ENCODE measurements at places on chromosomes 1 and 21. TPM values are rescaled to one million over a fixed set of nuclear protein-coding genes. Genes with fewer than 3 reads are reported as not detected.
A peak's percentile ranks its signal among the peaks of the same experiment; 100 is the strongest.

Gene CA6
- total RNA-seq, result not detected

Gene MKNK1
- 34.7 TPM for total RNA-seq

Gene PDZK1IP1
- total RNA-seq, result 69.4 TPM

DNA sequence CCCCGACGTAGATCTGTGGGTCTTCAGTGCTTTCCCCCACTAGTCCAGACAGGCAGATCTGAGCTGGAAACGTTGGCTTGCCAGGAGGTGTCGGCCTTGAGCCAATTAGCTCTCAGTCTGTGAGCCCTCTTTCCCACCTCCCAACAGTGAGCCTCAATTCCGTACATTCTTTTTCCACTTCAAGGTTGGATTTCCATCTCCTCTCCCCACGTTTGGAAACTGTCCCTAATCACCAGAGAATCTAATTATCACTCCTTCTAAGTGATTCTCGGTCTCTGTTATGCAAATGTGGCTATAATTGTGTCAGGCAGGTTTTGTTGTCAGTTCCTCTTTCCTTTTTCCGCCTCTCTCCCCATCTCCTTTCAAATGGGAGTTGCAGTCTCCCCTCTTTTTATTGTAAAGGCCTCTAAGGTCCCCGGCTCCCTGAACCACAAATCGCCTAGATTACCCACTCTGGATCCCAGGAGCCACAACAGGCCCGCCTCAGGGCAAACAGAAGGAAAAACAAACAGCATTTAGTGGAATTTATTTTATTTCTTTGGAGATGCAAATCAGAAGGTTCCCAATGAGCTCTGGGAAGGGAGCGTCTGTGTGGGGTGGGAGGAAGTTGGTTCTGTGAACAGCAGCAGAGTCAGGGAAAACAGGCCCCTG, 29.4 kb upstream of the LRRN2 start:
- H3K4me1 ChIP-seq, result no peaks in the 10 kb centered on the region
- H3K4me3 ChIP-seq, result no peak overlapping the region
- no peaks in the 10 kb centered on the region for H3K36me3 ChIP-seq

GRCh38 chr1:39310691-39311090, 106.2 kb downstream of the MACF1 start:
- peaks cover 9% of the 10 kb centered on the region for H3K36me3 ChIP-seq
- H3K4me1 ChIP-seq, result no peaks in the 10 kb centered on the region
- H3K27ac ChIP-seq, result no peak overlapping the region
- no peak overlapping the region for H3K4me3 ChIP-seq
- H3K27me3 ChIP-seq, result no peaks in the 10 kb centered on the region

GRCh38 chr21:46269466-46269865, 15.9 kb downstream of the MCM3AP start:
- peaks cover 27% of the 10 kb centered on the region for H3K36me3 ChIP-seq
- H3K27me3 ChIP-seq, result no peaks in the 10 kb centered on the region
- no peak for DNase-seq
- no peak overlapping the region for H3K4me3 ChIP-seq

GRCh38 chr21:28885853-28886177, 106.9 kb downstream of the LTN1 start:
- H3K27ac ChIP-seq, result peak overlapping the region; percentile 93
- no peaks in the 10 kb centered on the region for H3K36me3 ChIP-seq
- no peak overlapping the region for H3K4me3 ChIP-seq
- H3K27me3 ChIP-seq, result no peaks in the 10 kb centered on the region
- no peak for DNase-seq

- H3K4me3 ChIP-seq, result no peak overlapping the region
- H3K4me1 ChIP-seq, result peaks cover under 1% of the 10 kb centered on the region
- DNase-seq, result no peak
- no peak overlapping the region for H3K27ac ChIP-seq
Measured at GRCh38 chr1:19205845-19206244, 4.2 kb downstream of the UBR4 start.

DNA sequence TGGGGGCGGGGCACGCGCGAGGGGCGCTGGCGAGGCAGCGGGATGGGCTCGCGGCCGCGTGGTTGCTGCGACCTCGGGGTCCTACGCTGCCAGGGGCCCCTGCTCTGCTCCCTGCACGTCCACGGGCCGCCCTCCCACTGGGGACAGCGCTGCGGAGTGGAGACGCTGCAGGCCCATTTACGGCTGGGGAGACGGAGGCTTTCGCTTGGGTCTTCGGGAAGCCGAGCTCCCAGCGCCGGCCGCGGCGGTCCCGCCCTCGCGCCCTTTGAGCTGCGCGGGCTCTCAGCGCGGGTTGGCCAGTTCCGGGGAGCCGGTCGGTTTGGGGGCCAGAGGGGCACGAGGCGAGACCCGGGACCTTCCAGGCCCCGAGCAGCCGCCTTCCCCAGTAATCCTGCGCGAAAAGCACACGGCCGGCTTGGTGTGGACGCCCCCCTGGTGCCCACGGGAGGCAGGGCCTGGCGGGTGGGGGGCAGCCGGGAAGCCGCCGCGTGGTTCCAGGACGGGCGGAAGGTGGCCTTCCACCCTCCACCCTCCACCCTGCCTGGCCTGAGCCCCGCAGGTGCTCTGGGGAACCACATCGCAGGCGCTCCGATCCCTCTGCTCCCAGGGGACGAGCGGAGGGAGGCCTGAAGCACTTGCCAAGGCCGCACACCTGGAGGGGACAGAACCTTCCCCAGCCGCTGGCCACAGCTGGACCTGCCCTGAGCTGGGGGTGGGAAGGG, 570 bp upstream of the PEX10 start:
- H3K4me3 ChIP-seq, result peak overlapping the region; percentile 86
- peaks cover 17% of the 10 kb centered on the region for H3K4me1 ChIP-seq
- H3K27ac ChIP-seq, result peak overlapping the region; percentile 94

- no peak overlapping the region for H3K27ac ChIP-seq
- no peak for DNase-seq
- H3K4me3 ChIP-seq, result no peak overlapping the region
- peaks cover 5% of the 10 kb centered on the region for H3K4me1 ChIP-seq
- H3K27me3 ChIP-seq, result no peaks in the 10 kb centered on the region
Measured at GRCh38 chr1:54931275-54931840, 44.4 kb upstream of the DHCR24 start.

GRCh38 chr1:31787261-31787660, 23.1 kb upstream of the ADGRB2 start:
- no peaks in the 10 kb centered on the region for H3K4me1 ChIP-seq
- no peak overlapping the region for H3K4me3 ChIP-seq
- DNase-seq, result no peak

- no peaks in the 10 kb centered on the region for H3K27me3 ChIP-seq
- no peaks in the 10 kb centered on the region for H3K4me1 ChIP-seq
- H3K36me3 ChIP-seq, result no peaks in the 10 kb centered on the region
- no peak overlapping the region for H3K4me3 ChIP-seq
- H3K27ac ChIP-seq, result no peak overlapping the region
Measured at GRCh38 chr1:118659646-118660045, 328.5 kb downstream of the TBX15 start.

DNA sequence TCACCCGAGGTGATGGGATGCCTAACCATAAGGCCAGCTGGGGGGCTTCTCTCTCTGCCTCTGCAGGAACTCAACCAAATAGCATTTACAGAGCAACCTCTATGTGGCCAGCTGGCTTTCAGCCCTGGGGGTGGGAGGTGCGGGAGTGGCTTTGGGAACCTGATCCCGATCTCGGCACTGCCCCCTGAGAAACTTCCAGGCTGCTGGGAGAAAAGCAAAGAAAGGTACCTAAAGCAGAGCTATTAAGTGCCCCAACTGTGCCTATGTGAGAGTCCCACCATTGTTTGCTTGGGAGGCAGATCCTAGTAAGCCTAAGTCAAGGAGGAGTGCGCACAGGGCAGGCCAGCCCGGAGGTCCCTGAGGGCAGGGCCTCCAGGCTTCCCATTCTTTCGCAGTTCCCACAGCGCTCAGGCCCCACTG, 7.0 kb downstream of the KRTCAP2 start:
- no peaks in the 10 kb centered on the region for H3K27me3 ChIP-seq
- peak overlapping the region; percentile 50 for H3K4me3 ChIP-seq
- no peaks in the 10 kb centered on the region for H3K36me3 ChIP-seq
- H3K27ac ChIP-seq, result peak overlapping the region; percentile 21
- DNase-seq, result no peak

- H3K36me3 ChIP-seq, result no peaks in the 10 kb centered on the region
- H3K4me3 ChIP-seq, result no peak overlapping the region
- peaks cover 2% of the 10 kb centered on the region for H3K4me1 ChIP-seq
- DNase-seq, result peak; percentile 54
Measured at GRCh38 chr1:55718758-55719671, 503.9 kb upstream of the USP24 start.

DNA sequence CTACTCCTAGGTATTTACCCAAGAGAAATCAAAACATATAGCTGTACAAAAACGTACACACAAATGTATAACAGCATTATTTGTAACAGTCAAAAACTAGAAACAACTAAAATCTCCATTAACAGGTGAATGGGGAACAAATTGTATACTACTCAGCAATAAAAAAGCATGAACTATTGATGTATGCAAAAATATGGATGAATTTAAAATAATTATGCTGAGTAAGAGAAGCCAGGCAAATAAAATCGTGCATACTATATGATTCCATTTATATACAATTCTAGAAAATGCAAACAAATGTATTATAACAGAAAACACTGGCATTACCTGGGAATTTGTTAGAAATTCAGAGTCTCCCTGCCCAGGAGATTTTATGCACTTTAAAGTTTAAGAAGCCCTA, 150.1 kb downstream of the GDAP2 start:
- H3K4me1 ChIP-seq, result no peaks in the 10 kb centered on the region
- H3K4me3 ChIP-seq, result no peak overlapping the region
- no peaks in the 10 kb centered on the region for H3K36me3 ChIP-seq
- no peaks in the 10 kb centered on the region for H3K27me3 ChIP-seq
- no peak for DNase-seq

- H3K4me3 ChIP-seq, result no peak overlapping the region
- H3K36me3 ChIP-seq, result no peaks in the 10 kb centered on the region
- H3K27ac ChIP-seq, result no peak overlapping the region
- H3K27me3 ChIP-seq, result peaks cover 2% of the 10 kb centered on the region
- H3K4me1 ChIP-seq, result no peaks in the 10 kb centered on the region
Measured at GRCh38 chr1:91427741-91428140, 23.1 kb upstream of the HFM1 start.

DNA sequence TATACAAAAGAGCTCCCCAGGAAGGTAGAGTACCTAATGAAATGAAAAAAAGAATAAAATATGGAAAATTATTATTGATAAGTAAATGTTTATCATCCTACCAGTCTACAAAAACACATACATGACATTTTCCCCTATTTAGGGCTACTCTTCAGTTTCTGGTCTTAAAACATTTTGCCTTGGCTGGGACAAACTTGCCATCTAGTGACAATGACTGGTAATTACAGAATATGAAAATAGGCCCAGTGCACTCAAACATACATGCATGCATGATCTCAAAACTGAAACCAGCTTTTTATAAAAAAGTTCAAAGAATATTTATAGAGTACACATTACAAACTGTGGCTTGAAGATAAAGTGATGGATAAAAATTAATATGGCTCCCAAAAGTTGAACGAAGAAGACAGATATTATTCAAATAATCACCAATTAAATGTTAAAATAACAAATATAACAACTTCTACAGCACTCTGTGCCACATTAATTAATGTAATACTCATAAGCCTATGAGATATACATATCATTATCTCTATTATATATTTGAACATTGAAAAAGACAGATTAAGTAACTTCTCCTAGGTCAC, 10.5 kb upstream of the RNPC3 start:
- H3K36me3 ChIP-seq, result no peaks in the 10 kb centered on the region
- no peak overlapping the region for H3K4me3 ChIP-seq
- no peaks in the 10 kb centered on the region for H3K27me3 ChIP-seq
- no peak overlapping the region for H3K27ac ChIP-seq
- no peak for DNase-seq
- H3K4me1 ChIP-seq, result no peaks in the 10 kb centered on the region

DNA sequence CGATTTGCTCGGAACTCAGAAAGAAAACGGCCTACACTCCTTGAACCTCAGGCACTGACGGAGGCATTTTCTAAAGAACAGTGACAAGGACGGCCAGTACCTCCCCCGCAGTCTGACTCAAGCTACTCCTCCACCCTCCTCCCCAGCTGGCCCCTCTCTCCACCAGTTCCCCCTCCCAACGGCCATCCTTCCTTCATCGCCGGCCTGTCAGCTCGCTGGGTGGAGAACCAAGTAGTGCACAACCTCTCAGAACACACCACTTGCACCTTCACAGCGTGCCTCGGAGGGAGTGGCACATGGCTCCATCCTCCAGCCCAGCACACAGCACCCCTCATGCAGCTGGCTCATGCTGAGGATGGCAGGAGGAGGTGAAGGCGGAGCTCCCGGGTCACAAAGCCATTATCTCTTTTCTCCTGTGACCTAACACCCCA, 58.8 kb downstream of the TOR1AIP2 start:
- no peak overlapping the region for H3K4me3 ChIP-seq
- no peaks in the 10 kb centered on the region for H3K27me3 ChIP-seq
- H3K36me3 ChIP-seq, result no peaks in the 10 kb centered on the region
- no peak for DNase-seq
- H3K4me1 ChIP-seq, result no peaks in the 10 kb centered on the region

DNA sequence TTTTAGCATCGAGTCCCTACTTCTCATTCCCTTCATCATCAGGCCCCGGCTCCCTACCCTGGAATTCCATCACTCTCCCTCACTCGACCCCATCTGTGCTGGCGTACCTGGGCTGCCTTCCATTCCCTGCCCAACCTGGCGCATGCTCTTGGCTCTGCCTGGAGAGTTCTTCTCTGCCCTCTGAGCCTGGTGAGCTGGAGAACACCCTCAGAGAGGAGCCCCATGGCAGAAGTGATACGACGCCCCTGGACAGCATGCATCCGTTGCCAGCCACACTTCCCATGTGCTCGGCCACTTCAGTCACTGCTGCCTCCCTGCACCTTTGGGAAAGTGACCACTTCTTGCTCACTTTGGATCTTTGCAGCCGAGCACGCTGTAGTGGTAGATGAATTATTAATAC, 30.1 kb downstream of the OLFML2B start:
- H3K4me1 ChIP-seq, result no peaks in the 10 kb centered on the region
- no peaks in the 10 kb centered on the region for H3K36me3 ChIP-seq
- no peaks in the 10 kb centered on the region for H3K27me3 ChIP-seq
- no peak overlapping the region for H3K4me3 ChIP-seq
- no peak overlapping the region for H3K27ac ChIP-seq

- no peak for DNase-seq
- H3K27me3 ChIP-seq, result peaks cover 6% of the 10 kb centered on the region
- H3K4me1 ChIP-seq, result no peaks in the 10 kb centered on the region
- H3K4me3 ChIP-seq, result no peak overlapping the region
- peak overlapping the region; percentile 94 for H3K27ac ChIP-seq
Measured at GRCh38 chr1:53060579-53060978, 1.4 kb upstream of the PODN start.

GRCh38 chr1:218164111-218164929, 120.8 kb upstream of the RRP15 start:
- H3K27me3 ChIP-seq, result peaks cover 59% of the 10 kb centered on the region
- no peaks in the 10 kb centered on the region for H3K4me1 ChIP-seq
- H3K27ac ChIP-seq, result no peak overlapping the region
- peak overlapping the region; percentile 47 for H3K4me3 ChIP-seq
- no peaks in the 10 kb centered on the region for H3K36me3 ChIP-seq

- H3K4me1 ChIP-seq, result no peaks in the 10 kb centered on the region
- no peak overlapping the region for H3K4me3 ChIP-seq
- H3K36me3 ChIP-seq, result no peaks in the 10 kb centered on the region
- H3K27me3 ChIP-seq, result no peaks in the 10 kb centered on the region
- no peak overlapping the region for H3K27ac ChIP-seq
Measured at GRCh38 chr1:96256130-96256790, 465.3 kb upstream of the PTBP2 start.
